ENCODE measurements at places on chromosomes 5 and 9.

- DNase-seq = no peak
Measured at GRCh38 chr9:71887362-71887761, 23.6 kb downstream of the ABHD17B start.

- DNase-seq = no peak
Measured at GRCh38 chr9:121950866-121951265, 142.2 kb downstream of the TTLL11 start.

GRCh38 chr5:96336351-96336985 lies 96.6 kb downstream of the PCSK1 start:
- DNase-seq = peak; percentile 51

GRCh38 chr9:15846611-15847010 lies 293.8 kb downstream of the CCDC171 start:
- DNase-seq = no peak

GRCh38 chr9:91248707-91249106 lies 113.0 kb downstream of the AUH start:
- no peak for DNase-seq

GRCh38 chr5:31962871-31963307 lies 211.2 kb downstream of the GOLPH3 start:
- DNase-seq = no peak

GRCh38 chr9:95399261-95399660 lies 81.8 kb upstream of the FANCC start:
- DNase-seq = no peak

- DNase-seq = no peak
Measured at GRCh38 chr5:139177809-139178588, 20.2 kb downstream of the SIL1 start.

DNA sequence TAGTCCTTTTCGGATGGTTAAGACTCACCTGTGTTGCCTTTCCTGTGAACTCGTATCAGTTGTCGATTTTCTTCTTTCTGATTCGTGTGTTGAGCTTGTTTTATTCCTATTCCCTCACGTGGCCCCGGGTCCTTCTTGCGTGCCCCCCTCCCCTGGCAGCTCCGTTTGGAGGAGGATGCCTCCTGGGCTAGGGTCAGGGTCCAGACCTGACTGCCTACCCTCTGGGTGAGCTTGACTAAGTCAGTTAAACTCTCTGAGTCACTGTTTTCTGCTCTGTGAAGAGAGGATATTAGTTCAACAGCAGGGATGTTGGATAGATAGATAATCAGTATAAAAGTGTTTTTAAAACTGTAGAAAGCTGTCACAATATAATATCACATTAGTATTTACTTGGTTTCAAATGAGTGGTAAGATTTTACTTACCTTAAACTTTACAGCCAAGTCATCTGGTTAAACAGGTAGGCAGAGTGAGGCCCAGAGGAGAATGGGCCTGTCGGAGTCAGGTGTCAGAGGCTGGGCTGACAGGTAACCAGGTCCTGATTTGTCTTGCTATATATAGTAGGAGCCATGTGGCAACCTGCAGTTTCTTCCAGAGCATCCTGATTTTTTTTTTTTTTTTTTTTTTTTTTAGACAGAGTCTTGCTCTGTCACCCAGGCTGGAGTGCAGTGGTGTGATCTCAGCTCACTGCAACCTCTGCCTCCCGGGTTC lies 24.2 kb downstream of the PPARGC1B start:
- DNase-seq = no peak

GRCh38 chr9:72997387-72997995 lies 44.6 kb upstream of the ALDH1A1 start:
- DNase-seq = no peak

DNA sequence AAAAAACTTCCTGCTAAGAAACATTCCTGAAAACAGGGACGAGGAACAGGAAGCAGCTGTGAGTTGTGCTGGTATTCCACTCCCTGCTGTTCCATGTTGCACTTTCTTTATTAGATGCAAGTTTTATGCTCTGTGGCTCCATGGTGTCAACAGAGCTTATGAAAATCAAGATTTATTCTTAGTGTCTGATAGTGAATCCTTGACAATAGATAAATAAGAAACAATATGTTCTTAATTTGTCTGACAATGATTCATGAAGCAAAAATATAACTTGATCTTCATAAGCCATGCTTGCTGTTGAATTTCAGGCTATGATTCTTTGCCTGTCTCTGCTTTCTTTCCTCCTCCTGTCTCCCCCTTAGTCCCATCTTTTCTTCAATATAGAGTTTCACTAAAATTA lies 119.6 kb downstream of the DROSHA start:
- DNase-seq = no peak

DNA sequence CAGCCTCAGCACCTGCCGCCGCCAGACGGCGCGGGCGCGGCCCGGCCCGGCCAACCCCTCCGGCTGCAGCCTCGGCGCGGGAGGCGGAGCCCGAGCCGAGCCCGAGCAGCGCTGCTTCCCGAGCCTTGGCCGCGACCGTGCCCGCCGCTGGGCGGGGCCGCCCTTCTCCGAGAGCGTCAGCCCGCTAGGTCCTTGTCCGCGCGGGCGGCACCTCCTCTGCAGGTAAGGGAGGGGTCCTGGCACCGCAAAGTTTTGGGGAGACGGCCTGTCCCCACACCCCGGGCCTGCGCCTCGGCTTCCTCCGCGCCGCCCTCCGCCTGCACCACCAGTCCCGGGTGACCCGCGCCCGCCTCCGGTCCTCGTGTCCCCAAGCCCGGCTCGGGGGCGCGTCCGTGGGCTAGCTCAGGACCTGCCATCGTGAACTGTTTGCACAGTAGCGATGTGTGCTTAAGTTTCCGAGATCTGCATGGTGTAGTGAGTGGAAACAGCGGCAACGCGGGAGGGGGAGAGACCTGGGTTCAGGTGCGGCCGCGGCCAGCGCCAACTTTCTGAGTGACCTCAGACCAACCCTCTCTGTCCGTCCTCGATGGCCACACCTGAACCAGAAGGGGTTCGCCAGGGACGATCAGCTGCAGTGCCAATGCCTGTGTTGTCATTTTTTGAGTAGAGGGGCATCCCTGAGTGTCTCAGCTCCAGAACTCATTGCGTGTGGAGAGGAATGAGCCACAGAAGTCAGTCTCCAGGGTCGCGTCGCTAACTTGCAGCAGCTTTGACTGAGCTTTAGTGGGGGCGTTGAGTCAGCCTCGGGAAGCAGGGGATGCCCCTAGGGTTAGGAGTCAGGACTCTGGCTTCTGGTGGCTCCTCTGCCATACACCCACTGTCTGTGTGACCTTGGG lies at the start of gene FRMPD1:
TSS of gene FRMPD1 (plus strand) at position 82 of the 896 bp plus-strand sequence. CDS start 41,688 bp downstream, outside the sequence.
- peak; percentile 96 for DNase-seq

DNA sequence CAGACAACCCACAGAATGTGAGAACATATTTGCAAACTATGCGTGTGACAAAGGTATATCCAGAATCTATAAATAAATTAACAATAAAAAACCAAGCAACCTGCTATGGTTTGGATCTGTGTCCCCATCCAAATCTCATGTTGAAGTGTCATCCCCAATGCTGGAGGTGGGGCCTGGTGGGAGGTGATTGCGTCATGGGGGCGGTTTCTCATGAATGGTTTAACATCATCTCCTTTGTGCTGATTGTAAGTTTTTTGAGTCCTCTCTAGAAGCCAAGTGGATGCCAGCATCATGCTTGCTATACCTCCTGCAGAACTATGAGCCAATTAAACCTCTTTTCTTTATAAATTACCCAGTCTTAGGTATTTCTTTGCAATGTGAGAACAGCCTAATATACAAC lies 335.4 kb downstream of the MAN2A1 start:
- no peak for DNase-seq

DNA sequence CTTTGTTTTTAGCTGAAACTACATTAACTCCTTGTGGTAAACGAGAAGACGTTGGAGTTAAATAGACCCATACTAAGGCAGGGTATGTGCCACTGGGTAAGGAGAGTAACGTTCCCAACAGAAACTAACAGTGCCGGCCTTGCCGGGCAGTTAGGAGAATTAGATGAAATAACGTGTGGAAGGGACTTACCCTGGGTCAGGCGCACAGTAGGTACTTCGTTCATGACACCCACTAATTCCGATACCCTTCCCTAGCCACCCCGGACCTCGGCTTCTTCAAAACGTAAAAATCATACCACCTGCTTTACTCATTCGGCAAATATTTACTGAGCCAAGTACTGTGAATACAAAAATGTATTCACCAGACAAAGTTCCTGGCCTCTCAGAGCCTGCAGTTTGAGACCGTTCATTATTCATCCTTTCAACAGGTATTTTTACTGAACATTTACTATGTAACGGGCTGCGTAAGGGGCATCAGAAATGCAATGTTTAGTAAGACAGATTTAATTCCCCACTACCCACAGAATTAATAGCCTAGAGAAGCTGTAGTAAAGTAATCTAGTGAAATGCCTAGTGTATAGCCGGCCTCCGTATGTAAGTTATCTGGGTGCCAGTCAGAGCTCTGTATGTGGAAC lies 3.2 kb upstream of the SMIM23 start:
- no peak for DNase-seq

DNA sequence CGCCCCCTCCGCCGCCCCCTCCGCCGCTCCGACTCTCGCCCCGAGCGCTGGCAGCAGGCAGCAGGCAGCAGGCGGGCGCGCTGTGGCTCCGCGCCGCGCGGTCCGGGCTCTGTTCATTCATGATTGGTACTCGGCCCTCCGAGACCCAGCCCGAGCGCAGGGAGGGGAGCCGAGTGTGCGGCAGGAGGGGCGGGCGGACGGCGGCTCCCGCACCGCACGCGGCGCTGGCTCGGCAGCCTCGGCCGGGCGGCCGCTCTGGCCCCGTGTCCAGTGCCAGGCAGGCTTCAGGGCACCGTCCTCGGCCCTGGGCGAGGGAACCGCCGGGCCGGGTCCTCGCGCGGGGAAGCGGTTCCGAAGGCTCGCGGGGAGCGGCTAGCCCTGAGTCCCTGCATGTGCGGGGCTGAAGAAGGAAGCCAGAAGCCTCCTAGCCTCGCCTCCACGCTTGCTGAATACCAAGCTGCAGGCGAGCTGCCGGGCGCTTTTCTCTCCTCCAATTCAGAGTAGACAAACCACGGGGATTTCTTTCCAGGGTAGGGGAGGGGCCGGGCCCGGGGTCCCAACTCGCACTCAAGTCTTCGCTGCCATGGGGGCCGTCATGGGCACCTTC lies at the start of gene KCNIP1:
TSS of gene KCNIP1 (plus strand) at position 31 of the 607 bp plus-strand sequence.
- peak; percentile 35 for DNase-seq

DNA sequence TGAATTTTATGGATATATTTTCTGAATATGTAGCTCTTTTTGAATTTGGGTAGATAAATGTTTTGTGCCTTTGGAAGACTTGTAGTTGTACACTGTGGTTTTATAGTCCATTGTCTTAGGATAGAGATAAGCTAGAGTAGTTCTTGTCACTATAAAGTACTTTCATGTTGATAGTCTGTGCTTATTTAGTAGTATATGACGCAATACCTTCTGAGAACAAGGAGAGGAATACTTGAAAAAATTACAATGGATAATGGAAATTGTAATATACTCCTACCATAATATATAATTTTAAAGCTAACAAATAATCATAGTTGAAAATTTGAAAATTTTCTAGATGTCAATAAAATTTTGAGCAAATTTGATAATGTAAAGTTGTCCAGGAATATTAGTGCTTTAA lies 664.0 kb downstream of the TLE4 start:
- no peak for DNase-seq

DNA sequence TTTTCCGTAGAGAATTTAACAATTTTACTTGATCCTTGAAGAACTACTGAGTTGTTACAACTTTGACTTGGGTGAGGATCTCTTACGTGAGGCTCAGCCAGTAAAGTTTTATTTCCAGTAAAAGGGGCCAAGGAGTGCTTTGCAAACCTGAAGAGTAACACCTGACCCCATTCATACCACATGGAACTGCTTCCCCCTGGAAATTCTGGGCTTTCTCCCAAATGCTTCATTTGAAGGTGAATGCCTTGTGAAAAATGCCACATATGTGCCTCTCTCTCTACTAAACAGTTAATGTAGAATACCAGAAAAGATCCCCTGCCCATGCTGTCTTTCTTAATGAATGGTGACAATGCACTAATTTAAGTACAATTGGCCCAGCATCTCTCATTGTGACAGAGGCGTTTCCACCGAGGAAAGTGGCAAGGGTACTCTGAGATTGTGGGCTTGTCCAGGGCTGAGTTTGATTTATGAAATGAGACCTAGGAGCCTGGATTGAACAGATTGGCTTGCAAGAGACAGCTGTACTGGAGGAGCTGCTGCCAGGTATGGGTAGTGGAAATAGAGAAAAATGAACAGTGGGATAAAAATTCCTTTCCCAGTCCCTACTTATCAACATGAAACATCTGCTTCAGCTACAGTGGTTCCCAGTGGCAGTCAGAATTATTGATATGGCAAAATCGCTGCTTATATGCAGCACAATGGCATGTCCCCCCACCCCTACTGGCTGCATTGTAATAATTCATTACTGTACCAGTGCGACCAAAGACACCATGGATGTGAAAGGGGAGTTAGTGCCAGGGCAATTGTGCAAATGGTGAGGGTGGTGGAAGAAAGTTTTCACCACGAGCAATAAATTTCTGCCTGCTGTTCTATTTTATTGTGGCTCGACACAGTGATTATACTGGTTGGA lies 843.7 kb upstream of the WWC1 start:
- no peak for DNase-seq

DNA sequence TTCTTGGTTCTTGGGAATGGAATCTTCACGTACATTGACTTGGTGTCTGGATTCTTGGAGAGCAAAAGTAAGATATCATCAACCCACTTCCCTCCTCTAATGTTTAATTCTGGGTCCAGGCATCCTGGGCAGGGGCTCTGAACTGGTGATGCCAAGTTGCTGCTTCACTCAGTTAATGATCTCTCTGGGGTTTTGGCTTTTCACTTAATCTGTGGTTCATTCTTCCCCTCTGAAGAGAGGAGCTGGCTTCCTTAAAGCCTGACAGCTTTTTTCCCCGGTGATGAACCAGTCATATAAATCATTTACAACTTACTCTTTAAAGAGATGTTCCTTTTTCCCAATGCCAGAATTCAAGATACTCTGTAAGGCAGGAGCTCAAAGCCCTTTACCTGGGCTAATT lies 65.9 kb downstream of the ARHGAP26 start:
- DNase-seq = no peak

- DNase-seq = no peak
Measured at GRCh38 chr9:69564557-69564956, 107.6 kb downstream of the APBA1 start.

- DNase-seq = no peak
Measured at GRCh38 chr5:29193972-29194371, 1999.5 kb upstream of the CDH6 start.

DNA sequence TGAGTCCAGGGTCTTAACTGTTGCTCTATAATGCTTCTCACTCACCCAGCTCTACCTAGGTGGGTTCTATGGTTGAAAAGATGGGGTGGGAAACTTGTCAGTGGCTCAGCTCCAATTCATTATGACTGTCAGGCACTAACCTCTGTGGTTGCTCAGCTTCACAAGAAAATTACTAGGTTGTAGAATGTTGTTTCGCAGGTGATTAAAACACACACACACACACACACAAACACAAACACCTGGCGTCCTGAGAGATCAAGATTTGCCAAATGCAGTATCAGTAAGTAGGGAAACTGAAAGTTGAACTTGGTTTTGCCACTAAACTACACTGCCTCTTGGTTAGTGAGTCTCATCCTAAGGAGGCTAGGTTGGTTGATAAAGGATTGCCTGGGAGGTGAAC lies 2.8 kb downstream of the MCCC2 start:
- no peak for DNase-seq

GRCh38 chr5:173886150-173886549 lies 2.0 kb upstream of the CPEB4 start:
- no peak for DNase-seq

Data from D341Med (cell line).